KBM-7 (cell line): ENCODE measurements at places on chromosomes 12 and 14.

- no peak for DNase-seq
These were observed 28.2 kb downstream of the MAPKAPK5 start for GRCh38 chr12:111870216-111870615.

- no peak for DNase-seq
These were observed 11.2 kb downstream of the ULK1 start for GRCh38 chr12:131905630-131906091.

DNA sequence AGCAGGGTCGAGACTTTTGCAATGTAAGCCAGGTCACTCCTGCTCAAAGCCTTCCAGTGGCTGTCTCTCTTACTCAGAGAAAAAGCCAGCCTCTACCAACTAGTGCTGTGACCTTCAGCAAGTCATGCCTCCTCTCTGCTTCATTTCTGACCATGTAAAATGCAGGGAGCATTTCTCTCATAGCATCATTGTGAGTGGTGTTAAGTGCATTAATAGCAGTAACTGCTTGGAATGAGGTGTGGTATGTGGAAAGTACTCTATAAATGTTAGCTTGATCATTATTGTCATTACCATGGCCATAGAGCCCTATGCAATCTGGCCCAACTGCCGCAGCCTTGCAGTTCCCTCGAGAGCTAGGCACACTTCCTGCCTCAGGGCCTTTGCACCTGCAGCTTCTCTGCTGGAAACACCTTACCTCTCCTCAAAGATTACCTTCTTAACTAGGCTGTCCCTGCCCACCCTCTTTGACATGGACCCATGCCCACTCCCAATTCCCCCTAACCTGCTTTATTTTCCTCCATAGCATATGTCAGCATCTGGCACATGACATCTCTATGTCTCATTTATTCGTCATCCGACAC is 10.9 kb downstream of the PLEKHD1 start:
- no peak for DNase-seq

DNA sequence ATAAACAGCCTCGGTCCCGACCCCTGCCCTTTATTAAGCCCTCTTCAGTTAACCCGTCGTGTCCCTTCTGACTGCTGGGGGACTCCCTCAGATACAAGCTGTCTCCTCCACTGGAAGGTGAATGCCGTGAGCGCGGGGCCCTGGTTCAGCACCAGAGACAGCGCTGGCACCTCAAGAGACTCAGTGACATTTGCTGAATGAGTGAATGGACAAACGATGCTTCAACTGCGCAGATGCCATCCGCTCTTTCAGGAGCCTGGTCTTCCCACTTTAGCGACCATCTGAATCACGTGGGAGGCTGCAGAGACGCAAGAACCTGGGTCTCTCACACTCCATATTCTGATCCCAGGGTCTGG is 92.6 kb upstream of the SFSWAP start:
- no peak for DNase-seq

DNA sequence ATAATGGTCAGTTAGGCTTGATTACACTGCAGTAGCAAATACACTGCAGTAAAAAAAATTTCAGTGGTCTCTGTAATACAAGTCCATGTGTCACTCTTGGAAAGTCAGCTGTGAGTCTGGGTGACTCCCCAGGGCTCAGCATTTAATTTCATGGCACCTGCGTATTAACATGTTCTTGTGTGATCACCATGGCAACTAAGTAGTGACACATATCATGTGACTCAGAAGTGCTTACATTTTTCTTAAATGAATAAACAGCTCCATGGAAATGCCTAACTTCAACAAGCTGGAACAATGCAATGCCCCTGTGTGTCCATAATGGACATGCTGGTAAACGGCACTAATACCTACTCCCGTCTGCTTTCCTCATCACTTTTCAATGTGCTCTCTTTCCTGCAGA is 88.5 kb upstream of the ANO4 start:
- no peak for DNase-seq

GRCh38 chr14:45284802-45285201 is 31.8 kb upstream of the MIS18BP1 start:
- DNase-seq: peak; percentile 24

GRCh38 chr12:111842556-111843396 is 748 bp downstream of the MAPKAPK5 start:
- DNase-seq: peak; percentile 46

DNA sequence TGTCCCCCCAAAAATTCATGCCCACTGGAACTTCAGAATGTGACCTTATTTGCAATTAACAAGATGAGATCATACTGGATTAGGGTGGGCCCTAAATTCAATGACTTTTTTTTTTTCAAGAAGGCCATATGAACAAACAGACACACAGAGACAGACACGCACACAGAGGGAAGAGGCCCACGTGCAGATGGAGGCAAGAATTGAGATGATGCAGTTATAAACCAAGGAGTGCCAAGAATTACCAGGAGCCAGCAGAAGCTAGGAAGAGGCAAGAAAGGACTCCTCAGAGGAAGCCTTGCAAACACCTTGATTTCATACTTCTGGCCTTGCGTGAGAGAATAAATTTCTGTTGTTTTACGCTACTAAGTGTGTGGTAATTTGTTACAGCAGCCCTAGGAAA is 33.4 kb downstream of the NELL2 start:
- no peak for DNase-seq

GRCh38 chr14:23563473-23564180 is 4.0 kb downstream of the AP1G2 start:
- DNase-seq: no peak

DNA sequence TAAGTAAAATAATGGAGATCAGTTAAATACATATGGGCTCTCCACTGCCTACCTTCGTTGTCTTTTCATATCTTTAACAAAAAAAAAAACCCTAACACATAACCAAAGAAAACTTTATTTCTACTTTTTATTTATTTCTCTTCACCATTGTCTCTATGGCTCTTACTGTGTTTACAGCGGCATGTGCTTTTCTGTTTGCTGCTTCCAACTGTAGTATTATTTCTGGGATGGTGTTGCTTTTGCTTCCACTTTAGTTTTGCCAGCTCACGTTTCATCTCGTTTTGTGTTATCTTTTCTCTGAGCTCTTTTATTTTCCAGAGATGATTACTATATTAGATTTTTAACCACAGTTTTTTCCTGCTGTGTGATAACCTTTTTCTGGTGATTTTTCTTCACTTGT is 46.1 kb downstream of the KTN1 start:
- DNase-seq: no peak

DNA sequence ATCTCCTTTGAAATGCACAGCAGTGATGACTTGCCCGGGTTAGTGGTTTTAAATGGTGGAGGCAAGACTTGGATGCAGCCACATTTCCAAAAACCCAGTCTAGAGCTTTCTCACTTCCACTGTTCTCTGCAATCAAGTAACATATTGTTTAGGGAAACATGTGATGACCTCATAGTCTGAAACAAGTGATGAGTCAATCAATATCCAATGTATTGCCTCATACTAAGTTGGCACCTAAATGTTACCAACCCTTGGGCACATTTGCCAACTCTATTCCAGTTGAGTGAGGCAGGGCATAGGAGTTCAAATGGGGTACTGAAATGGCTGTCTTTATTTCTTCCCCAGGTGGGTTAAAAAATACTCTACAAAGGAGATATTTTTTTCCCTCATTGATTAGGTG is 1105.4 kb downstream of the VRK1 start:
- no peak for DNase-seq

GRCh38 chr12:49089821-49090773 is 4.5 kb downstream of the DHH start:
- peak; percentile 53 for DNase-seq

DNA sequence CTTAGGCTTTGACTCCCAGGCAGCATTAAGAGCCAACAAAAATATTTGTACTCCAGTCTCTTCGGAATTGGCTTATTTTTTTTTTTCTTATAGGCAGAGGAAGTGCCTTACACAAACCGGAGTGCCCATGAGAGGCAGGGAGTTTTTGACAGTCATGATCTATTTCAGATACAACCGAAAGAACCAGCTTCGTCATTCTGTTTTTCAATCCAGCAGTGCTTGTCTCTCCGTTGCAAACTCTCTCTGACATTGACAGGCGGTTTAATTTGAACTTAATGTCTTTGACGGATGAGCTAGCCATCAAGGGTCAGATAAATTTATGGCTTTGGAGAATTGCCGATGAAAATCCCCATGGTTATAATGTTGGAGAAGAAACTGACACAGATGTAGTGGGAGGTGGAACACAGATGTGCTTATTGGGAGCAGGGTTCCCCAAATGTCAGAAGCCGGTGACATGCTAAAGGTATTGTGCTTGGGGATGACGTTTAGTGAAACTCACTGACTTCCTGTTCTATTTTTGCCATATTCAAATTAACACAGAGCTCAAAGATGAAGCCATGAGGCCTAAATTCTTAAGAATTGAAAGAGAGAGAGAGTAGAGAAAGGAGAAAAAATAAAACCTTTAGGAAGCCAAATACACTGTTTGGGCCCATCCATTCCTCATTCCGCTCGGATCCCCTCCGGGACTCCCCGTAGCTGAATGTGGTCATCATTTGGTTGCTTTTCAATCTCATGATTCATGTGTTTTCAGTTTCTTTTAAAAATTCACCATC is 59.7 kb downstream of the PLXNC1 start:
- DNase-seq: peak; percentile 48

- DNase-seq: peak; percentile 16
These were observed 59.0 kb downstream of the LLPH start for GRCh38 chr12:66071549-66071948.

- DNase-seq: no peak
These were observed 1104.3 kb downstream of the BCL11B start for GRCh38 chr14:98167705-98168104.

DNA sequence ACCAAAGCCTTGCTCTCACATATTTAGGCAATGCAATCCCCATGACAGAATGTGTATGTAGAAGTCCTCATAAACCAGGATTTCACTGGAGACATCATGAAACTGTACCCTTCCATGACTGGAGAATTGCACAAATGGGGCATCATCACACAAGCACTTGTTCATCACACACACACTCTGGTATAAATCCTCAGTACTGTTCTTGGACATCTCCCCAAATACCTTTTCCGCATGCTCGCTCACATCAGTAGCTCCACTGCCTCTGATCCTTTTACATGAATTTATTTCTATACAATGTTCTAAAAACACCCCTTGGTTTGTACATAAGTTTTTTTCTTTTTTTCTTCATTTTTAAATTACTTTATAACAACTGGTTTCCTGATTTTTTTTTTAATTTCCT is 3.3 kb upstream of the ING4 start:
- no peak for DNase-seq

- no peak for DNase-seq
These were observed 17.1 kb upstream of the PUS1 start for GRCh38 chr12:131911851-131912477.

DNA sequence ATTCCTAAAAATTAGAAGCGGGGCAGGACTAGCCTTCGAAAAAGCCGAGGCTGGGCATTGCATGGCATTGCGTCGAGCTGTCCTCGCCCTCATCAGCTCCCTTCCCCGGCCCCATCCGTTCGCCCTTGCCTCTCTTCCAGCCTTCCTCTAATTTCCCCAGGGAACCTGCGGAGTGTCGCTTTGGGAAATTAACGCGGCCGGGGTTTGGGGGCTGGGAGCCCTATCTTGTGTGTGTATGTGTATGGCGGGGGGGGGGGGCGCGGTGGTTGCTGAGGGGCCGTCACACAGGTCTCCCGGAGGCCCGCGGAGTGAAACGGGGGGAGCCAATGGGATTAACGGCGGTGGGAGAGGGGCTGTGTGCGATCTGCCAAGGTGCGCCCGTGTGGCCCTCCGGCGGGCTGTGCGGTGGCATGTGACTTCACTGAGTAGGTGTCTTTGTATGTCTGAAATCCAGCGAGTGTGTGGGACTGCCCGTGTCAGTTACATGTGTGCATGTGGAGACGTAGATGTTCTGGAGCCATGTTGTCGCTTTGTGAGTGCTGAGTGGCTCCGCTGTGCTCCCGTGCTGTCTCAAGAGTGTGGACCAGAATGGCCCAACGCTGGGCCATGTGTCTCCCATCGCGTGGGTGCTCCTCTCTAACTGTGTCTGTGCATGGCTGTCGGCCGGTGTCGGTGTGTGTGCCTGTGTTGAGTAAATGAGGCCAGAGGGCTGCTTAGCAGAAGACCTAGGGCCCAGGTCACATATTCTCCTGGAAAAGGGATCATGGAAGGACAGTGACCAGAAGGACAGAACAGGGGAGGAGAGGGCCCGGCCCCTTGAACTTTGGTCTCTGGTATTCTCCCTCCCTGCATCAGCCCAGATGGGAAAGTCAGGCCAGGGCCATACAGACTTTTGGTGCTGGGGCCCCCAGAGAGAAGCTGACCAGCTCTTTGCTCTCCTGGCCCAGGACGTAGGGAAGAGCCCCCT is 1.5 kb downstream of the PTMS start:
- DNase-seq: no peak

- DNase-seq: no peak
These were observed 235.3 kb downstream of the CCDC91 start for GRCh38 chr12:28425526-28425925.

- DNase-seq: no peak
These were observed 156.1 kb downstream of the VRK1 start for GRCh38 chr14:96953087-96953874.

DNA sequence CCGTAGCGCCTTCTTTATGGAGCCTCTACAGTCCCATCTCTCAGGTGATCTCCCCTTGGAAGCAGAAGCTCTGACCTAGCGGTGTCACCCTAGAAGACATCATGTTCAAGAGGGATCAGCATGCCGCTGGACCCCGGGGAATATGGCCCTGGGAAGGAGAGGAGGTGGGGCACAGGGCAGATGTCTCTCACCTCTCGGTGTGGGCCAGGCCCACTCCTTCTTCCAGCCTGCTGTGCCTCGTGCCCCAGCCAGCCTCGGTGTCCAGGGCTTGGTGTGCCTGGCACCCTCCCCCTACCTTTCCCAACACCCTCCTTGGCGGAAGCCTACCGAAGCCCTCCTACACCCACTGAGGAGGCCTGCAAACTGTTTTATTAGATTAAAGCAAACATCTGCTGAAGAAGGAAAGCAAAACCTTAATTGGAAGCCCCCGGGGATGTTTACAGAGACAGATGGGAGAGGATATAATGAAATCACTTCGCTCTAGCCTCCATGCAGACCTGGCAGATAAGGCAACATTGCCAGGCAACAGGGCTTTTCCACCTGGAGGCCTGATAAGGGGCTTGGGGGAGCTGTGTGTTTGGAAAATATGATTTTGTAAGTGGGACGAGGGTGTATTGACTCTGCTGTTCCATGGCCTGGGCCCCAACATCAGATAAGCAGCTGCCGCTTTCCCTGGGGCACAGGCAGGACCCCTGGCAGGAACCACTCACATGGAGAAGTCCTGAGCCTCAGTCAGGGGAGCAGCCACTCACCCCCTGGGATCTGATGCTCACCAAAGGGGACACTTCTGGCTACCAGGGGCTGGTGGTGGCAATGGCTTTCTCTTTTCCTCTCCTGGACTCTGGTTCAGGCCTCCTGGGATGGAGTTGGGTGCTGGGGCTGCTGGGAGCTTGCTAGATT is 5.7 kb upstream of the CHGA start:
- no peak for DNase-seq
